ENCODE measurements at places on chromosomes 5 and 9.

GRCh38 chr9:126320158-126320922 is 6.3 kb upstream of the MVB12B start:
- no peak for DNase-seq

GRCh38 chr5:113162770-113163169 is 186.2 kb downstream of the DCP2 start:
- DNase-seq, result peak; percentile 94

- DNase-seq, result no peak
These were observed 21.9 kb upstream of the FOXE1 start for GRCh38 chr9:97830884-97831829.

- DNase-seq, result no peak
These were observed 209.1 kb downstream of the ADGRV1 start for GRCh38 chr5:90767710-90768109.

GRCh38 chr5:68465133-68465532 is 249.6 kb downstream of the PIK3R1 start:
- DNase-seq, result no peak

DNA sequence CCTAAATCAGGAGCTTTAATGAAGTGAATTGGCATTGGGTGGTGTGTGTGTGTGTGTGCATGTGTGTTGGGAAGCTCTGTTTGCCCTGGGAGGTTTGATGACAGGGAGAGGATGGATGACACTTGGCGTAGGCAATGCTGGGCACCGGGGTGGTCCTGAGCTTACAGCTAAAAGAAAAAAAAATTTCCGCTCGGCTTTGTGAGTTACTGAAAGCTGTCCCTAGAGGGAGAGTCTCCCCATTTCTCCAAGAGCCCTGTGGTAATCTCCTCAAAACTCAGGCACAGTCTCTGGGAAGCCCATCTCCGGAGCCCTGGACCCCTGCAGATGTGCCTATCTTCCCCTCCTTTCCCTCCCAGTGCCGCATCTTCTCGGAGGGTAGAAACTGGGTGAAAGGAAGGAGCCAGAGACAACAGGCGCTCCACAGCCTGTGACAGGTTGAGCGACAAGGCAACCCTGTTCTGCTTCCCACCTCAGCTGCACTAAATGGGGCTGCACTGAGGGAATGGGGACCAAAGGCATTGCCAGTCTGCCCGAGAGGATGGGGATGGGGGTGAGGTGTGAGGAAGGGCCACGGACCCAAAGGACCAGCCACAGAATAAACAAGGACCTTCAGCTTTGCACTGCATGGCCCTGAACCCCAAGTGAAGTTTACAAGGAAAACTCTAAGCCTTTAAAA is 35.8 kb upstream of the TIFAB start:
- DNase-seq, result no peak

DNA sequence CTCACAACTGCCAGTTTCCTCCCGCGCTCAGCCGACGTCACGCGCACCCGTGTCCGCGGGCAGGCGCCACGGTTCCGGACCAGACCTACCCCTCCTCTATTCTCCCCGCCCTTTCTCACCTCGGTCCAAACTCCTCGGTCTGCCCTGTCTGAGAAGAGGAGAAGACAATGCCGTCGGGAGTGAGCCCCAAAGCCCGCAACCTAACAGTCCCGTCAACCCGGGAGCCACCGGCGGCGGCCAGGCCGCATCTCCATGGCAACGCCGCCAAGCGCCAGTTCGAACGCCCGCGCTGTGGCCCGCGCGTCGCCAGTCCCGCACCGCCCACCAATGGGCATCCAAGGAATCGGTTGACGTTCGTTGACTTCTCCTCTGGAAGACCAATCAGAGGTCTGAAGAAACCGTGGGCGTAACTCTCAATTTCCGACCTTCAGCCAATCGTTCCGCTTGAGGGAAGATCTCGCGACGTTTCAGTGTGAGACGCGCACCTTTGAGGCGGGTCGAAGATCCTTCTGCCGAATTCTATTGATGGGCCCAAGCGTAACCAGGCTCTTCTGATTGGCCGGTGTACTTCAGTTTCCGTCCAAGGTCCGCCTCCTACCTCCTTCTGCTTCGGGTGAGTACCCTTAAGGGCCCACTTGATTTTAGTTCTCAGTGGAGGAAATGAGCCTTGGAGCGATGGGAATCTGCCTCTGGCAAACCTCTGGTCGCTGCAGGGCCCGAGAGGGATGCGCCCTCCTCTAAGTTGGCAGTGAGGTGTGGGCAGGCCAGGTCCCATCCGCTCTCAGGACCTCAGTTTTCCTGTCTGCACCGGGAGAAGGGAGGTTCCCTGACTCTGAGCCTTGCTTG is at the start of the genes KIF24 and NUDT2:
Gene KIF24, minus strand, starts transcription at position 282 of the 846 bp plus-strand sequence. CDS start 17,922 bp downstream, outside the sequence.
Gene NUDT2, plus strand, starts transcription at position 583 of the 846 bp plus-strand sequence. CDS start 9,471 bp downstream, outside the sequence.
- DNase-seq, result peak; percentile 95
